ENCODE measurements at places on chromosomes 16 and 17.

DNA sequence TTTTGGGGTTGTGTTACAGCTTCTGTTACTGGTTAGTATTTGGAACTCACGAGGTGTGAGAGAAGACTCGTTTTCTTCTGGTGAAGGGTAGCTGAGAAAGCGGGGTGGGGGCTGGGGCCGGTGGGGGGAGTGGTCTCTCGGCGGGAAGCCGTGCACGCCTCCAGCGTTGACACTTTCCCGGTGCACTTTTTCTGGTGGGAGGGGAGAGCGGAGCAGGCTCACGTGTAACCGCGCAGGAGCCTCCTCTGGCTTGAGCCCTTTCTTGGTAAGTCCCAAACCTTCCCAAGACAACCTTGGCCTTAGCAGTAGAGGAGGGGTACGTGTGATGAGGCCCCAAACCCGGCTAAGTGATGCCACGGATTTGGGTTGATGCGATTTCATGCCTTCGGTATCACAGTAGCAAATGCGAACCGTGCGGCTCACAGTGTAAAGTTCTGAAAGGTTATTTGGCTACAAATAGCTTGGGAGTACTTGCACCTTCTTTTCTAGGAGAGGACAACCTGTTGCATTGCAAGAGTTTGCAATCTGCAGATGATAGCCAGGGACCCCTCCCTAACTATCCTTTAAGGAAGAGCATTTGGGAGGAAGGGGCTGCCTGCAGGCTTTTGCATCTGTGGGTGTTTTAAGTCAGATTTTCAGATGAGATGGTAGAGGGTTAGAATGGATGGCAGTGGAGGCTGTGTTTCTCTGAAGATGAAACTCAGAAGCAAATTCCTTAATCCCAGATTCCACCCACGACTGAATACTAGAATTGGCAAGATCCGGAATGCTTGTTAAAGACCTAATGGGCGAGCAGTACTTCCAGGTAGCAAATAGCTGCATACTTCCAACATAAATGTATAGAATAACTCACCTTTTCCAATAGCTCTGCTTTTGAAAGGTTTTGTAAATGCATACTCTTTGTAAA lies 1.5 kb downstream of the HLF start:
- DNase-seq: no peak

DNA sequence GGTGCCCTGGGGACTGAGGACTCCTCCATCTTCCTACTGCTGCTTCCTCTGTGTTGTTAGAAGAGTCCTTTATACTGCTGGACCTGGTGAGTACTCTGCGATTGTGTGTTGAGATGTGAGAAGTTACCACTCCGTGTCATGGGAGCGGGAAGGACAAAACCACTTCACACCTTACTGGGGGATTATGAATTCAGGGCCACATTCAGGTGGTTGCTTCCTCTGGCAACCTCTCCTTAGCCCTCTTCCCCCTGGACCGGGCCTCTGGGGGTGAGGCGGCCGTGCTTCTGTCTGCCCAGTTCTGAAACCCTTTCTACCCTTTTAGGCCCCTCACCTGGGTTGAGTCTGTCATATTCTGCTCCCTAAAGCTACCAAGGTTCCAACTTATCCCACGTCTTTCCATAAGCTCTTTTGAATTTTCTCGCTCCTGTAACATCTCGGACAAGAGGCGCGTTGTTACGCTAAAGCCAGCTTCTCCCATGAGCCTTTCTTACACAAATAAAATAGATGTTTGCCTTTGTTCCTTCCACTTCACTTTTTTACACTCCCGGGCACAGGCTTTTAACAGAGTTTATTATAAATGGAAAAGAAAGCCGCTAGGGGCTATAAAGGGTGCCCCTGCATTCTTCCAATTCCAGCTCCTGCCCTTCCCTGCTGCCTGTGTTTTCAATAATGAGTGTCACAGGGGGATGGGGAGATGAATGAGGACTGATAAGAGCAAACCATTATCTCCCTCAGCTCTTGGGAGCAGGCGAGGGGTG lies 20.7 kb upstream of the CDH13 start:
- no peak for DNase-seq

DNA sequence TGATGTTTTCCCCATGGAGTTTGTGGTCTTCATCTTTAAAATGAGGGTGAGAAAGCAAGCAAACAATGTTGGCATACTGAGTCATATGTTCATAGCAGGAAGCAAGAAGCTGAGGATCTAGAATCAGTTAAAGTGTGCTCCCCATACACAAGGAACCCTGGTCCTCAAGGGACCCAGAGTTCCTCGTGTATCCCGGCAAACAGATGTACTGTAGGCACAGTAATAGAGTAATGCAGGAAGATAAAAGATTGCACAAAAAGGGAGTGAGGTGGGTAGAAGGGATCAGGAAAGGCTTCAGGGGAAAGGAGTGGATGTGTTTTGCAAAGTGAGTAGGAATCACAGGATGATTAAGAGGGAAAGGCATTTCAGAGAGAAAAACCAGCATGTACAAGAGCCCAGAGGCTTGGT lies 412.3 kb upstream of the CDH11 start:
- no peak for DNase-seq

DNA sequence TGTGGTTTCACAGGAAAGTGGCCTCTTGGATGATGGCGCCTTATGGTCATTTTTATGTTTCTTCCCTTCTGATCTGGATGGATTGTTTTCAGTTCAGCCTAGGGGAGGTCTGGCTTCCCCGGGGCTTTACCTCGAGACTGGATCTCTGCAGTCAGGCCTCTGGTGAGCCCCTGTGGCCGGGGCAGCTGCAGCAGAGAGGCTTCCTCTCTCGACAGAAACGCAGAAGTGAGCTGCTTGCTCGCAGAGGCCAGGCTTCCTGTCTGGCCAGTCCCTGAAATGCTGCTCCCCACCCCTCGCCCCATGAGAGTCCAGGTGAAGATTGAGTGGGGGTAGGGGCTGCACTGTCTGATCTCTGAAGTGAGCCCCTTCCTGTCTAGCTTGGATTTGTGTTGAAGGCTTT lies 44.0 kb downstream of the PLCG2 start:
- DNase-seq: no peak

DNA sequence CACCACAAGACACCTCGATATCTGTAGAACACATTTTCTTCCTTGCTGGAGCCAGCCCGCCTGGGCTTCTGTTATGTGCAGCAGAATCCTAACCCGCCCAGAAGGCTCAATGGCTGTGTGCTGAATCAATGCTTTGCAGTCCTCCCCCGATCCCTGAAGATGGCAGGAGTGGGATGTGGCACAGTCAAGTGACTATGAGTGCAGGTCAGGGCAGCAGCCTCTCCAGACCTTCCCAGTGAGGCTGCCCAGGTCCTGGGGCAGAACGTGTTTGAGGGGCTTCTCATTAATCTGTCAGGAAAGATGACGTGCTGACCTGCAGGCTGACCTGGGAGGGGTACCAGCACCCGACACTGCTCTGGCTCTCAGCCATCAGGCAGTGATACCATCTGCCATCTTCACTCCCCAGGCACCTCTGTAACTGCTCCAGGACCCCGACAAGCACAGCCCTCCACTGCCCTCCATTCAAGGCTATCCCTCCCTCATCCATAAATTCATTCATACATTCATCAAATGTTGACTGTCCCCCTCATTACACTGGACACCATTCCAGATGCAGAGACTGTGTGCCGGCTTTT lies 35.2 kb downstream of the LRRC75A start:
- no peak for DNase-seq

GRCh38 chr16:23679986-23680336 lies 1.3 kb downstream of the PLK1 start:
- no peak for DNase-seq

DNA sequence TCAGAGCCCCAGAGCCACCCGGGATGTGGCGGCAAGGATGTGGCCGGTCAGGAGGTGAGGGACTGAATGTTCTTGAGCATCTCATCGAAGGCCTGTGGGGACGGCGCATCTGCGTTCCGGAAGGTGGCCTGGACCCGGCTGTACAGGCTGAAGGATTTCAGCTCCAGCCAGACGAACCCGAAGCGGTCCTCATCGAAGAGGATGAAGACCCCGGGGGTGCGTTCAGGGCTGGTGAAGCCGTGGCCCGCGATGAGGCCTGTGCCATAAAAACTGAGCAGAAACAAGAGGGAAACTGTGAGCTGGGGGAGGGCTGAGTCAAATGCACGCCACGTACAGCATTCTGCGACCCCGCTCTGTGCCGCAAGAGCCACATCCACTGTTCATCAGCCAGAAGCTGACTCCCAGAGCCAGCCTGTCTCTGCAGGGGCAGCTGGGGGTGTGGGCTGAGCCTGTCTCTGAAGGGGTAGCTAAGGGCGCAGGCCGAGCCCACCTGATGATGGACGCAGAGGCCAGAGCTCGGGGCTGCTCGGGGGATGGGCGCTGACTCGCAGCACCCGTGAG lies 14.1 kb upstream of the C16orf95 start:
- DNase-seq: no peak

GRCh38 chr17:74156878-74157277 lies 46.6 kb upstream of the RPL38 start:
- no peak for DNase-seq

DNA sequence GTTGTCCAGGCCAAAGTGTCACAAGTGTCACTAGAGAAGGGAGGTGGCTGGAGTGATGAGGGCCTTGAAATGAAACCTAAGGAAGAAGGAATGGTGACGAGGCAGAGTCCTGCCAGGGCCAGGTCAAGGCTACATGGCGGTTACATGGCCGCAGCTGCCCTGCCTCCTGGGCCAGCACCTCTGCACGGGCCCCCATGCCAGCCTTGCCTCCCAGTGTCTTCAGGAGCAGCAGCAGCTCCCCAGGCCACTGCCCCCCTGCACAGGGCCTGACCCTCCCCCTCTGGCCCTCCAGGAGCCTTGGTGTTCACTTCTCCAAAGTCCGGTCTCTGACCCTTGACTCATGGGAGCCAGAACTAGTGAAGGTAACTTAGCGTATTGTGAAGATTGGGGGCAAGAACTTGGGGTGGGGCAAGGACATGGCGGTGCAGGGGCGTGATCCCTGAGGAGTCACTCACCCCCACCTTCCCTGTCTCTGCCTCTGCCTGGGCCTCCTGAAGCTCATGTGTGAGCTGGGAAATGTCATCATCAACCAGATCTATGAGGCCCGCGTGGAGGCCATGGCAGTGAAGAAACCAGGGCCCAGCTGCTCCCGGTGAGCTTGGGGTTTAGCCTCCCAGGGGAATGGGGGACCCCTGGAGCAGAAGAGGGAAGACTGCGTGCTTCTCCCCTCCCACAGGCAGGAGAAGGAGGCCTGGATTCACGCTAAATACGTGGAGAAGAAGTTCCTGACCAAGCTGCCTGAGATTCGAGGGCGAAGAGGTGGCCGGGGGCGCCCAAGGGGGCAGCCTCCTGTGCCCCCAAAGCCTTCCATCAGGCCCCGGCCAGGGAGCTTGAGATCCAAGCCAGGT lies 4.1 kb upstream of the KCTD11 start:
- no peak for DNase-seq

GRCh38 chr16:84614073-84614459 lies 3.8 kb downstream of the COTL1 start:
- DNase-seq: no peak

- DNase-seq: no peak
Observed at GRCh38 chr17:78806451-78806850, 24.4 kb upstream of the CYTH1 start.

DNA sequence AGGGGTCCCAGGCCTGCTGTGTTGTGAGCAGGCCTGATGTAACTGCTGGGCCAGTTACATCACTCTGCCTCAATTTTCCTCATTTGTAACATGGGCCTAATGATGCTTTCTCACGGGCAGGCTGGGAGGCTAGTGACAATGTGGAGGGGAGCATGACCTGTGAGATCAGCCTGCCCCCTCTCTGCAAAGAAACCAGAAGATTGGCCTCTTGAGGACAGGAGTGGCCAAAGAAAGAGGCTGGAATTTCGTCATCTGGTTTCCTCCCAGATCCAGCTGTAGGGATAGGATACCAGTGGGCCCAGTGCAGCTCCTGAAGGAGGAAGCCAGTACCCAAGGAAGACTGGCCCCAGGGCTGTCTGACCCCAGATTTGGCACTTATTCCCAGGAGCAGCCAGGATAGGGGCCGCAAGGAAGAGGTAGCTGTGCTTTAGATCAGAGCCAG lies 615 bp upstream of the SREBF1 start:
- DNase-seq: no peak

- no peak for DNase-seq
Observed at GRCh38 chr16:84058211-84058610, 15.6 kb upstream of the SLC38A8 start.

GRCh38 chr17:63543822-63544420 lies 6.4 kb upstream of the DCAF7 start:
- no peak for DNase-seq

- DNase-seq: no peak
Observed at GRCh38 chr17:83103943-83104311, 24.5 kb downstream of the METRNL start.

- DNase-seq: no peak
Observed at GRCh38 chr17:64728041-64728695, 66.1 kb upstream of the SMURF2 start.

GRCh38 chr17:71398800-71399219 lies 722.0 kb upstream of the SOX9 start:
- no peak for DNase-seq

GRCh38 chr16:78494674-78495073 lies 395.2 kb downstream of the WWOX start:
- no peak for DNase-seq

DNA sequence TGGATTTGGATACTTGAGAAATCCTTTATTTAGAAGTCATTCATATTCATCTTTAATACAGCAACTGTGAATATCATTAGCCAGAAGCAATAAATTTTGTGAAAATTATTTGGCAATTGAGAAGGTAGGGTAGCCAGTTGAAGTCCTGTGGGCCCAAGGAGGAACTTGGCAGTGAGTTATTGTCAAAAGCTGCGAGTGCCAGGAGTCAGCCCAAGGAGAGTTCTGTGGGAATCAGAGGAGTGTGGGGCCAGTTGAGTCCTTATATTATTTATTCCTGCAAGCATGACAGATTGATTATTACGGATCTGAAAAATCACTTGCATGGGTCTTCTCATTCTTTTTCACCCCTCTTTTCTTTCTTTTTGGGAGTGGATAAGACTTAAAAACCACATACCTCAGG lies 38.3 kb downstream of the PRKCA start:
- no peak for DNase-seq

All from cerebellum (tissue), 4 donors.